Naive thymus-derived CD8-positive, alpha-beta T cell (primary cell): ENCODE measurements at places on chromosomes 3 and 15. TPM values are rescaled to one million over a fixed set of nuclear protein-coding genes. Genes with fewer than 3 reads are reported as not detected.

DNA sequence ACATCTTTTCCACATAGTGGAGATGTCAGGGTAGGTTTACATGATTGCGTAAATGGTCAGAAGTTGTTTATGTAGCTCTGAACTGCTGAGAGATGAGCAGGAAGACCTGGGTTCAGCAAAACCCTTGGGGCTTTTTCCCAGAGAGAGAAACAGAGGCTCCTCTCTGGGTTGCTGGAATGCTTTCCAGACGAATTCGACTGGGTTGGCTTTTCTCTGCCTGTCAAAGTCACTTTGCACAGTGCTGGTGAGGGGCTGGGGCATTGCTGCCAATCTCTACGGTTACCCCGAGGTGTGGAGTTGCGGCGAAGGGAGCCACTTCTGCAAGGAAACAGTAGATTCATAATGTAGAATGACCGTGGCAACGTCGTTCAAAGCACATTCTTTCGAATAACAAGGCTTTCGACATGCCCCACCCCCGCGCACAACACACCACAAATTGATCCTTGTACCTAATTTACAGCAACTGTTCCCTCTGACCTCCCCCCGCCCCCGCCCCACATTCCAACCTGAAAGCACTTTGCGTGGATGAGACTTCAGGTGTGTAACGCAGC is 950 bp upstream of the CNTN4 start:
- peaks cover 1% of the 10 kb centered on the region for H3K4me1 ChIP-seq
- no peaks in the 10 kb centered on the region for H3K36me3 ChIP-seq
- H3K4me3 ChIP-seq = peak overlapping the region; percentile 50

DNA sequence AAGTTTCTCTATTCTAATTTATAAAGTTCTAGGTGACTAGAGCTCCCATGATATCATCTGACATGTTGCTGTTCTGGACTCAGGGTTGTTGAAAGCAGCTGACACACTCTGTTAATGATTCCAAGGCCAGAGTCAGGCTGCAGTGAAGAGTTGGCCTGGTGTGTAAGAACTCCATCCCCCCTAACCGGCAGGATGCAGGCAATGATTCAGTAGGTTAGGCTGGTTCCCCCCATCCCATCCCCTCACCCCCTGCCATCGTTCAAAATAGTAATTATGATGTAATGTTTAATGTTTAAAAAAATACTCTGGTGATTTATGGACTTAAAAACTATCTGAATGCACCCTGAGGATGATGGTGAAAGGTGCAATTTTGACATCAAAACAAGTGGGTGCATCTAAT is 4.6 kb upstream of the TRIM71 start:
- no peak overlapping the region for H3K4me3 ChIP-seq
- peaks cover 24% of the 10 kb centered on the region for H3K27me3 ChIP-seq
- peaks cover 24% of the 10 kb centered on the region for H3K4me1 ChIP-seq

- H3K36me3 ChIP-seq = no peaks in the 10 kb centered on the region
- no peak overlapping the region for H3K4me3 ChIP-seq
- H3K4me1 ChIP-seq = no peaks in the 10 kb centered on the region
- no peak overlapping the region for H3K27ac ChIP-seq
- no peak for DNase-seq
- no peaks in the 10 kb centered on the region for H3K27me3 ChIP-seq
Observed at GRCh38 chr3:161798016-161798415, 301.4 kb downstream of the OTOL1 start.

DNA sequence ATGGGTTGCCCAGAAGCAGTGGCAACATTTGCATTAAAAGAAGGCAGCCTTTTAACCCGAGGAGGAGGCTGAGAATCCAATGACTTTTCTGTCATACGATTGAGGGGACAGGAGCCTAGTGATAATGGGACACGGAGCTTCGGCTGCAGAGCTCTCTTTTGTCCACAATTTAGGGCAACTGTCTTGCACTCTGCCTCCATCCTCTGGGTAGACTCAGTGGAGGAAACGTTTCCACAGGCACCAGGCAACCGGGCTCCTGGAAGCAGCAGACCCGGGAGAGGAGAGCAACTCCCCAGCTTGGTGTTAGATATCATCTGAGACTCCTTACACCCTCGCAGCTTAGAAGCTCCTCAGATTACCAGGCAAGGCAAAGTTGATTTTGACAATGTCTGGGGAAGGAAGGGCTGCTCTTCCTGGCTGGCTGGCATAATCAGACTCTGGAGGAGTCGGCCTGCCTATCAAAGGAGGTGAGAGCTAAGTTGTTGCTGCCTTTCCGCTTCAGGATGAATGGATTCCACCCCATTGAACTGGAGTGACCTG is 43.5 kb upstream of the RNU6-1 start:
- no peak overlapping the region for H3K27ac ChIP-seq
- peaks cover 26% of the 10 kb centered on the region for H3K4me1 ChIP-seq
- H3K4me3 ChIP-seq = no peak overlapping the region
- H3K36me3 ChIP-seq = no peaks in the 10 kb centered on the region
- H3K27me3 ChIP-seq = peaks cover 18% of the 10 kb centered on the region
- no peak for DNase-seq

DNA sequence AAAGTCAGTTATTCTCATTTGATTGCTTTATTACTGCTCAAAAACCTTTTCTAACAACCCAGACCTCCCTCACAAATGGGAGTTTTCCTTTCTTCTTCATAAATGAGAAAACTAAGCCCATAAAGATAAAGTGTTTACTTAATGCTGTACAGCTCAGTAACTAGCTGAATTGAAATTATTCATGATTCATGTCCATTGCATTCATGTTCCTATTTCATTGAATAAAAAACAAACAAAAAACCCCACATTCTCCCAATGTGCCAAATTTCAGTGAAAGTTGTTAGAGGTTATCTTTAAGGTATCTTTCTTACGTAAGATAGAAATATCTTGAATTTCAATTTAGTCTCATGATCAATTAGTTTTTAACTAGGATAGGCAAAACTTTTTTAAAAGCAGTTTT is 2.8 kb downstream of the PLSCR2 start:
- peaks cover 5% of the 10 kb centered on the region for H3K36me3 ChIP-seq
- DNase-seq = no peak
- H3K4me3 ChIP-seq = no peak overlapping the region
- peaks cover 5% of the 10 kb centered on the region for H3K4me1 ChIP-seq
- H3K27ac ChIP-seq = no peak overlapping the region

DNA sequence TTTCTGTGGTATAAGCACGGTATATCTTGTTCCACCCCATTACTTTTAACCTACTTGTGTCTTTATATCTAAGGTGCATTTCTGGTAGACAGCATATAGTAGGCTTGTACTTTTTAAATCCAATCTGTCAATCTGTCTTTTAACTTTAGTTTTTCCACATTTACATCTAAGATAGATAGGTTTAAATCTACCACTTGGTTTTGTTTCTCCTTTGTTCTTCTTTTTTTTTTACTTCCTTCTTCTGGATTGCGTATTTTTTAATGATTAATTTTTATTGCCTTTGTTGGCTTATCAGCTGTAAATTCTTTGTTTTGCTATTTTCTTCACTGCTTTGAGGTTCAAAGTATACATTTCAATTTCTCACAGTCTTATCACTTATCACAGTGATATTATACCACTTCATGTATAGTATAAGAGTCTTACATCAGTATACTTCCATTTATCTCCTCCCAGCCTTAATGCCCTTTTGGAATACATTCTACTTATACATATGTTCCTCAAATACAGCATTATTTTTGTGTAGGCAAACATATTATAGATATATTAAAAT is 31.0 kb downstream of the IQCB1 start:
- no peak overlapping the region for H3K27ac ChIP-seq
- no peak overlapping the region for H3K4me3 ChIP-seq
- H3K4me1 ChIP-seq = no peaks in the 10 kb centered on the region
- no peaks in the 10 kb centered on the region for H3K36me3 ChIP-seq
- no peaks in the 10 kb centered on the region for H3K27me3 ChIP-seq

ZNF662 gene
- polyA plus RNA-seq = 0.36 TPM
